ENCODE measurements at places on chromosomes 4 and X. TPM values are rescaled to one million over a fixed set of nuclear protein-coding genes. Genes with fewer than 3 reads are reported as not detected.

DNA sequence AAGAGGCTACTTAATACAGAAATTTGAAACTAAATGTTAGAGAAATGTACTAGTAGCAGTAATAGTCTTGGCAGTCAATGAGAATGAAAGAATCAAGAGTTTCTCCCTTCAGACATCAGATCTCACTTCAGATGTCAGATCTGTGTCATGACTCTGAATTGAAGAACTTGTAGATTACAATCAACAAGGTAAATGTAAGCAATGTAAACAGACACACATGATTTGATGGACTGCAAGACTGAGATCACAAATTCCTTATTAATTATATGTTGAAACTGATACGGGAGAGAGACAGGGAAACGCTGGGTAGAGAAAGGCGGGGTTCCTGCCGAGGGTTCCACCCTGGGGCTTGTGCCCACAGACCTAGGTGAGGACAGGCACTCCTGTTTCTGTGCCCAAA lies 65.5 kb upstream of the HHIP start:
- no peak for DNase-seq

- DNase-seq: no peak
Measured at GRCh38 chr4:33200377-33200776, 2480.2 kb downstream of the PCDH7 start.

TENM3 gene
- total RNA-seq: not detected

MAGEA3 gene
- not detected for total RNA-seq
